Omental fat pad (tissue), 4 donors: ENCODE measurements at places on chromosomes 7 and 10. TPM values are rescaled to one million over a fixed set of nuclear protein-coding genes. Genes with fewer than 3 reads are reported as not detected.

DNA sequence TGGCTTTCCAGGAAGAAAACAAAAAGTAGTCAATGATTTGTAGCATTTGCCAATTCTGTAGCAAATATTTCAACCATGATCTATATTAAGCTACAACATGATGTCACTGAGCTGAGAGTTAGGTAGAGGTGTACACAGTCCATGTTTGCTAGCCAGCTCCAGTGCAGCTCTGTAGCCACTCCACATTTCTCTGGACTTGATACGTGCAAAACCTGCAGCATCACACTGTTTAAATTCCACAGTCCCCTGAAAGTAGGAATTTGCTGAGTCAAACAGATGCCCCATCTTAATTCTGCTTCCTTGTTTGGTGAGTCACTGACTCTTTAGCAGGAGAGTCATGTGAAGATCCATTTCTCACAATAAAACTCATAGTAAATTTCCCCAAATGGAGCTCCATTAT lies 89.8 kb upstream of the LRRTM3 start:
- no peak for DNase-seq

DNA sequence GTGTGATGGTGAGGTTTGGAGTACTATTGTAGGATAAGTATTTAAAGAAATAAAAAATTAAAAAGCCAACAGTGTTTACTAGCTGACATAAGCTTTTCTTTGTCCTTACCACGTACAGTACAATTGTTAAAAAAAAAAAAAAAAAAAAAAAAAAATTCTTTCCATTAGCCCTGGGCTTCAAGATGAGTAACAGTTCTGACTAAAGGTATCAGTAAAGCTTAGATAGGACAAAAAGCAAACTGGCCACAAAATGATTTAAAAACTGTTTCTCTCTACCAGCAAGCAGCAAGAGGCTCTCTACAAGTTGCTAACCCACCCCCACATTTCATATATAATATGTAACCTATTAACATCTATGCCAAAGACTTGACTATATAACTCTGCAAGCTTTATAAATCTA lies 17.5 kb downstream of the HYCC1 start:
- no peak for DNase-seq

GRCh38 chr7:86592185-86592584 lies 51.5 kb upstream of the GRM3 start:
- DNase-seq, result no peak

GRCh38 chr7:44279286-44279685 lies 46.1 kb downstream of the CAMK2B start:
- DNase-seq, result peak; percentile 14

- no peak for DNase-seq
Observed at GRCh38 chr10:117439243-117439912, 64.1 kb upstream of the PDZD8 start.

Gene ACSM6
- not detected for total RNA-seq
